ENCODE measurements at places on chromosomes 2 and 18.

GRCh38 chr2:110870545-110870944 is 138.2 kb downstream of the ACOXL start:
- DNase-seq = no peak

- no peak for DNase-seq
These were observed 120.4 kb upstream of the MSH6 start for GRCh38 chr2:47662552-47662951.

DNA sequence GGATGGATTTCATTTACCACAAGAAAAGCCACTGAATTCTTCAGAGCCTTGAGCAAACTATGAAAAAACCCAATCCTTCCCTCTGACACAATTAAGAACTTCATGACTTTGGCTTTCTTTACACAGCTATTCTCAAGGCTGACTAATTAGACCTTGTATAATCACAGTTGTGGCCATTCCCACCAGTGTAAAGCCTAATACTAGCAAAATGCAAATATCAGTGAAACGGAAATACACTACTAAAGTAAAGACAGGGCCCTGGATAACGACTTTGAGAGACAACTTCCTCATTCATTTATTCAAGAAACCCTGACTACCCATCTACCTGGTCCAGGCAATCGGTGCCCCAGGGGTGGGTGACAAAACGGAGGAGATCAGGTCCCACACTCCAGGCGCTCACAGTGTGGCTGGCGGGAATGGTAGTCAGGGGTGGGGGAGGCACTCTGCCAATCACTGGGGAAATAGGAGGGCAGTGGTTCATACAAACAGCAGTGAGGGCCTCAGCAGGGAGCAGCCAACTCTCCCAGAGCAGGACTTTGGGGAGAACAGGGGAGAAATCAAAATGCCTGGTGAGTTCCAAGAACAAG is 28.1 kb downstream of the TMEM163 start:
- no peak for DNase-seq

DNA sequence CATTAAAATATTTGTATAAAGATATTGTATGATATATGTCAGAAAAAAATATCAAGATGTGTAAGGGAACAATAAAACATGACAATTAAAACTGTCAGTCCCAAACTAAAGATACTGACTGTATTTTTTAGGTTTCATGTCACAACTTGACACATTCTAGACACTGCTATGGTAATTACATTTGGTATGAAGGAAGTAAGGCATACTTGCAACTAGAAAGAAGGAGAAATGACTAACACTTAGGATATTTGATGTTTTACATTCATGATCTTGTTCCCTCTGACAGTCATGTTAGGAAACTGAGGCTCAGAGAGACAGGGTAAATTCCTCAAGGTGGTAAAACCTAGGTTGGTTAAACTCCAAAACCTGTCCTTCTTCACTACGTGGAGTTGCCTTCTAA is 68.3 kb downstream of the TMEFF2 start:
- DNase-seq = no peak

DNA sequence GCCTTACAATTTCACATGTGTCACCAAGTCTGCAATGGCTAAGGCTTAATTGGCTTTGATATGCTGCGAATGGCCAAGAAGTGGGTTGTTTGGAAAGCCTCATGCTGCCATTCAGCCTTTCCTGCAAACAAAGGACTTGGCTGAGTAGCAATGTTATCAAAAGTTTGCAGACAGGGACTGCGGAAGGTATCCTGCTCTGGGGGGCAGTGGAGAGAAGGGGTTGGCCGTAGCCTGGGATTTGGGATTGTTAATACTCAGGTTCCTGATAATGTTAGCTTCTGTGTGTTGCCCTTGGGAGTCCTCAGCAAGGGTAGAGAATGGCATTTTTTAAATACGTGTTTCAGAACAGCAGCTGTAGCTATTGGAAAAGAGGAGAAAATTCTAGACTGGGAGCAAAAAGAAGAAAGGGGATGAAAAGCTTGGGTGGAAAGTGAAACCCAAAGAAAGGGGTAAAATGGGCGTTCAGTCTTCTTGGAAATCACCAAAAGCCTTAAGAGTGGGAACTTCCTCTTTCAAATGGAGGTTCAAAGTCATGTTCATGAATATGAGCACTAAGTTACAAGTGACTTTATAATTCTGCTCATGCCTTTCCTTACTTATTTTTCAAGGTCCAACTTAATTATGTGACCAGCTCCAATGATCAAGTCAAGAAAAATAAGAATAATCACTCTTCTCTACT is 325.1 kb downstream of the RNF144A start:
- no peak for DNase-seq

DNA sequence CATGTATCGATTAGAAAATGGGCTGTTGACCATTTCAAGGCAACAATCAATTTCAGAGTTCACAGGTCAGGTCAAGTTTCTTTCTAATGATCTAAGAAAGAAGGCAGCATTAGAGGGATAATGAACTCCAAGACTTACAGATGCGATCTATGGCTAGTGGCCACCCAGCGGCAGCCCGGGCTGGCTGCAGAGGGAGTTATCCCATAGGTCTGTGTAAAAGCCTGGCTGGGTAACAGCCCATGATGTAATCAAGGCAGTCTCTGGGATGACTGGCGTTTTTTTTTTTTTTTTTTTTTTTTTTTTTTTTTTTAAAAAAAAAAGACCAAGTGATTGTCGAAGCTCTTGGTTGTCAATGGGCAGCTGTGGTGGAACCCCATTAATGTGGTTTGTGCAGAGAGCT is 171.1 kb upstream of the SKOR2 start:
- no peak for DNase-seq

DNA sequence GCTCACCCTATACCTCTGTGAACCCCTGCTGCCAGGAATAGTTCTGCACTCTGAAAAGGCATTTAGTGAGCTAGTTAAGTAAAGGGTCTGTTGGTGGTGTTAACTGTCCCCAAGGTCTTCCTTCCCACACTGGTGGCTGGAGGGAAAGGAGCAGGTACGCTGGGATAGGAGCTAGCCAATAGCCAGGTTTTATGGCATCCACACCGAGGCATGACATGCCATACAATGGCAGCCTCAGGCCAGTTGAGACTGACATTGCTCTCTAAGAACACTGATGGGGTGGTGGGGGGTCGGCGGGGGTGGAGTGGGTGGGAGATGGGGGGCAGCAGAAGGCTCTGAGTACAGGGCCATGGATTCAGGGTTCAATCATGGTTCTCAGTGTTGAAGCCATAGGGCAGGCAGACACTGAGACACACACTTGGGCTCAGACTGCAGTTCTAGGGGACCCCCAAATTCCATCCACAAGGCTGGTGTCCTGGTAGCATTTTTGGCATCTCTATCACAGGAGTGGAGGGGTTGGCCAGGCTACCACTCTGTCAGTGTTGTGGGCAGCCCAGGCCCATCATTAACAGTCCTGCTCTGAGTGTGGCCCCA is 136.0 kb downstream of the CTIF start:
- peak; percentile 6 for DNase-seq

DNA sequence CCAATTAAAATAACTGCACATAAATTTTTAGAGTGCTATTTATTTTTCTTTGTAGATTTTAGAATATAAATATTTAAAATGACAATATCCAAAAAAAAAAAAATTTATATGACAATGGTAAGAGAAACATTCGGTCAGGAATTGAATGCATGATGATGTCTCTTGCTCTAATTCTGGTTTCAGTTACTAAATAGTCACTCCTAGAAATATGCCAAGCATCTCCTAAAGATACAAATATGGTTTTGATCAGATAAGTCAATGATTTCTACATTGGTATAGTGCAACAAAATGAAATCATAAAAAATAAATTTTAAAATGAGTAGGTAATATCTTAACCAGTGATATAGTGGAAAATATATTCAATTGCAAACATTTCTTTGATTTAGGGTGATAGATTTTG is 95.9 kb upstream of the ACKR3 start:
- DNase-seq = no peak

DNA sequence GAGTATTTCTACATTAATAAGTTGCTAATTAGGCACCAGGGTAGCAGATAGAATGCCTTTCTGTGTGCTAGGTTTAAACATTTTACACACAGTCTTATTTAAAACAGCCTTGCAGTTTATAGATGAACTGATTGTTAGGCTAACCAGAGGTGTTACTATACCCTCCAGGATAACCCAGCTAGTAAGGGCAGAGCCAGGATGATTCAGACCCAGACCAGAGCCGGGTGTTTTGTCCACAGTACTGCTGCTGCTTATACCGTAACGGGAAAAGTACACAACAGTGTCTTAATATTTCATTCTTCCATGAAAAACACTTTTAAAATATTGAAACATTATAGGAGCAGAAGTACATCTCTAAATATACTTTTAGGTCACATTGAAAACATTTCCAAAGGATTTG is 82.7 kb downstream of the MALT1 start:
- no peak for DNase-seq

DNA sequence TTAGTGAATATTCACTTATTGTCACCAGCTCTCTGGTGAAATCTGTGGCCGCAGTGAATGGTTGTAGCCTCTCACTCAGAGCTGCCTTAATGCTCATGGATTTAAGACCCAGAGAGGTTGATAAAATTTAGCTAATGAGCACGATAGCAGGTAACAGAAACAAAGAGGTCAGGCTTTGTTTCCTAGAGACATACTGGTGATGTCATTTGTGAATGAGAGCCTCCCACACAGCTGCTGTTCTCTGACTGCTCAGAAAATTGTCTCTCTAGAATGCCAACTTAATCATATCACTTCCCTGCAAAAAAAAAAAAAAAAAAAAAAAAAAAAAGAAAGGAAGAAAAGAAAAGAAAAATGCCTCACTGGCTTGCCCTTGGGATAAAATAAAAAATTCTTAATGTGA is 411.7 kb upstream of the MYT1L start:
- DNase-seq = no peak

Measured in CD4-positive, alpha-beta T cell treated with Interleukin-4 for 1 hour (primary cell).